ENCODE measurements at places on chromosomes 1 and 21. TPM values are rescaled to one million over a fixed set of nuclear protein-coding genes. Genes with fewer than 3 reads are reported as not detected.

SERTAD4 gene
- polyA plus RNA-seq = 2.7 TPM

SH3D21 gene
- 3.4 TPM for polyA plus RNA-seq

EXOC8 gene
- 6.2 TPM for polyA plus RNA-seq

VASH2 gene
- 34.8 TPM for polyA plus RNA-seq

RPE65 gene
- polyA plus RNA-seq = not detected

NUP210L gene
- not detected for polyA plus RNA-seq

C1orf53 gene
- polyA plus RNA-seq = 1.0 TPM

GRCh38 chr21:45507523-45507875 lies 34.7 kb downstream of the SLC19A1 start:
- DNase-seq = no peak

GRCh38 chr21:16169102-16169511 lies 439.3 kb downstream of the USP25 start:
- DNase-seq = no peak

- DNase-seq = no peak
Measured at GRCh38 chr1:31487143-31487542, 74.1 kb downstream of the SERINC2 start.

DNA sequence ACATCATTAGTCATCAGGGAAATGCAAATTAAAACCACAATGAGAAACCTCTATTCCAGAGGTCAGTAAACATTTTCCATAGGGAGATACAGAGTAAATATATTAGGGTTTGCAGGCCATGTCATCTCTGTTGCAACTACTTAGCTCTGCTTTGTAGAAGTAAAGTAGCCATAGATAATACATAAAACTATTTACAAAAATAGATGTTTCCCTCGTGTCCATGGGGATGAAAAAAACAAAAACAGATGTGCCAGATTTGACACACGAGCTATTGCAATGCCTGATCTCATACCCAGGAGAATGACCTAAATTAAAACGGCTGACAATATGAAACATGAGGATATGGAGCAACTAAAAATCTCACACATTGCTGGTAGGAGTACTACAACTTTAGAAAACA lies 17.3 kb downstream of the LTN1 start:
- DNase-seq = peak; percentile 19

DNA sequence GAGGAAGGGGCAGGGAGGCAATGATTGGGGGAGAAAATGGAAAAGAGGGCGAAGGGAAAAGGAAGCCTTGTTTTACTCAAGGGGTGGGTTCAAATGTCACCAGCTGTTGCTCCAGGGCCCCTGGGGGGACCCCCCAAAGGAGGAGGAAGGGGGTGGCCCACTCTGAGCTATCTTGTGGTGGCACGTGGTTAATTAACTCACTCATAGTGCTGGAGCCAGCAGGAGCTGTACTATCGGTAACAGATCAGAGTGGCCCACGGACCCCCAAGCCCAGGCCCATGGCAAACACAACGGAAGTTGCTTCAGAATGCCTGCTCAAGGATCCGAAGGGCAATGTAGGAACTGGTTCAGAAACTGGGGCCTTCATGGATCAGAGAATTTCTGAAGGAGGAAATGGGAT lies 7.2 kb downstream of the TFF2 start:
- DNase-seq = no peak

DNA sequence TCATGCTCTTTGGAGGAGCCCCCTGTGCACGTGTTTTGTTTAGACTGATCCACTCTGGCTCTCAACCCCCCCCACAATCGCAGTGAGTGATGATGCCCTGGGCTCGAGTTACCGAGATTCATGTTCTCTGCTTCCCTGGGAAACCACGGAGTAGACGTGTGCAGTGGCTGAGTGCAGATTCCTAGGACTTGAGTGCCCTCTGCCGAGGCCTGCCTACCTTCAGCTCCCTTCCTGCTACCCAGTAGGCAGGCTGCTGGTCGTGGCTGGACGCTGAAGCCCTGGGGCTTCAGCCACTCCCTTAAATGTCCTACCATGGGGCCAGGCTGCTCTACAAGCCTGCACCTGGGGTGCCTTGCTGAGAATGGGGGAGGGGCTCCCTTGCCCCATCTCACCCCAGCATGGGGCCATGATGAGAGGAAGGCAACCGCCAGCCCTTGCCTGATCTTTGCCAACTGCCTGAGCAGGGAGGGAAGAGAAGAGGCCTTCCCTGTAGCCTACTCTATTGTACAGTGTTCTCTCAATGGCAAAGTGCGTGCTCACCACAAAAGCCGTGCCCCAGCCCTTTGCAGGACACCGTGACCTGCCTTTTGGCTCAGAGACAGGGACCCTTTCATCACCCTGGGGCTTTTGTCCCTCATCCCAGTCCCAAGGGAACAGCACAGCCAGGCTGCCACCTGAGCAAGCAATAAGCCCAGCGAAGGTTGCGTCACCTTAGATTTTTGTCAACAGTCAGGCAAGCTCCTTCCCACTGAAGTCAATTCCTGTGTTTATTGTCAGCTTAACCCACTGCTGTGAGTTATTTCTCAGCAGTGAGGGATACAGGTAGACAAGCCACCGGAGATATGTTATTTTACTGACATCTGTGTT lies 4.1 kb upstream of the GRIK3 start:
- no peak for DNase-seq

- no peak for DNase-seq
Measured at GRCh38 chr1:11594222-11594621, 60.0 kb downstream of the FBXO2 start.

DNA sequence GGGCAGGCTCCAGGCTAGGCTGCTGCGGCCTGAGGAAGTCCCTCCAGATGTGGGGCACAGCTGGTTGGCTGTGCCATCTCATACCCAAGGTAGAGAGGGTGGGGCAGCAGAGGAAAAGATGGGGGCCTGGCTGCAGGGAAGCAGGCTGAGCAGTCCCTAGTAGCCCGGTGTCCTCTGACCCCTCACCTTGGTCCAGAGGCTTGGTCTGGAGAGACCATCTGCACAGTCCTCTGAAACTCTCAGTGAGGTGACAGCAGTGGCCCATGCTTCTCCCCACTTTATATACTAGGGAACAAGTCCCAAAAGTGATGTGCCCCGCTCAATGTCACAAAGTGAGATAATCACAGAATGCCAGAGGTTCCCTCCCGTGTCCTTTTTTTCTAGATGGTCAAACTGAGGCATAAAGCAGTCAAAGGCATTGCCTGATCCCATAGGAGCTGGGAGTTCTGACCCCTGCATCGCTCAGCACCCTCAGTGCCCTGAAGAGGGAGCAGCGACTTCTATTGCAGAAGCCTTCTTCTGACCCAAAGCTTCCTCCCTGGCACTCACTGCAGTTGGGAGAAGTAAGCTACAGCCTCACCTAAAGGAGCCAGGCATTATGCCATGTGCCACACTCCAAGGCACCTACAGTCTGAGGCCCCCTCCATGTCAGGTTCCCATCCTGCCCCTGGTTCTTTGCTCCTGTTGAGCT lies 45.5 kb downstream of the TRABD2B start:
- no peak for DNase-seq

DNA sequence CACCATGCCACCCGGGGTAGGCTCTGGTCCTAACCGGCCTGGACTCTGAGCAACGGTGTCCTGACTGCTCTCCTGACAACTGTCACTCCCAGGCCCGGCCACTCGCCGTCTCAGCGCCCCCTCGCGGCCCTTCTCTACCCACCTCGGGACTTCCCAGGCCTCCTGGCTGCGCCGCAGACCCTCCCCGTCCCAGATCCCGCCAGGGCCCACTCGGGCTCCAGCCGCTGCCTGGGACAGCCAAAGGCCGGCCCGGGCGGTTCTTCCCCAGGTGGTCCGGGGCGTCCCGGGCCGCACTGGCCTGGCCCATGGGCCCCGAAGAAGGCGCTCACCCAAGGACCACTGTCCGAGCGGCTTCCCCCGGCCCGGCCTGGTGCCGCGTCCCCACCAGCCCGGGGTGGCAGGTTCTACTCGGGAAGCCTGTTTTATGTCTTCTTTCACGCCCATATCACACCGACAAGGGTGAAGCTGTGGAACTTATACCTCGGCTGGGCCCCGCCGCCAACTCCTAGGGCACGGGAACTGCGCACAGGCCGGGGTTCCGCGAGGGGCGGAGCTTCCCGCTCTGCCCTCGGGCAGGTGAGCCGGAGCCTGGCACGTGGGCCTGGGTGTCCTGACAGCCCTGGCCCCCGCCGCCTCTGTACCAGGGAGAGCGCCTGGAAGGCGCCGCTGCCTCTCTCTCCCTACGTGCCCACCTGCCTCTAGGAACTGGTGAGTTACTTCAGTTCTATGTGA lies 138.3 kb downstream of the TTLL7 start:
- DNase-seq = peak; percentile 42

DNA sequence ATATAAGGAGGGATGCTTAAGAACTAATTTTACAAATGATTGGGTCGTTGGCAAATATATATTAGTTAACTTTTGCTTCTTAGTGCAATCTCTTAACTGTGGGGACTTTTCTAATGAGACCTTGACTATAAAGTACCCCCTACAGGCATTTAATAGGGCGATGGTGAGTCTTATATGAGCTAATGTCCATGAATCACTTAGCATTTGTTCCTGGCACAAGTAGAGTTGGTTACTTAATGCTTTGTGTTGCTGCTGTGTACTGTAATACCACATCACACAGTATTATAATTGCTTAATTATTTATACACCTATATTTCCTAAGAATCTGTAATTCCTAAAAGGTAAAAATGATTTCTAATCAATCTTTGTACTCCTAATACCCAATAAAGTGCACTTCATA lies 25.3 kb upstream of the TMCO1 start:
- DNase-seq = no peak

- no peak for DNase-seq
Measured at GRCh38 chr1:168081373-168082007, 55.2 kb downstream of the GPR161 start.

- DNase-seq = no peak
Measured at GRCh38 chr1:2395245-2395644, 3.6 kb downstream of the RER1 start.

- DNase-seq = no peak
Measured at GRCh38 chr1:26788515-26788785, 700 bp downstream of the PIGV start.
